Subcutaneous preadipocyte (primary cell): ENCODE measurements at places on chromosomes 2 and 18. TPM values are rescaled to one million over a fixed set of nuclear protein-coding genes. Genes with fewer than 3 reads are reported as not detected.

Gene SP100
- 114 and 148 TPM in 2 replicates for total RNA-seq

Gene SLC5A7
- total RNA-seq, result not detected in 2 replicates

Gene SCG2
- total RNA-seq, result 0.39 and 1.1 TPM in 2 replicates

Gene HOXD10
- total RNA-seq, result 2.7 TPM in 1 of 2 replicates, not detected in the other

Gene HOXD13
- total RNA-seq, result 1.6 TPM in 1 of 2 replicates, not detected in the other

Gene MYO5B
- under 0.01 TPM in 1 of 2 replicates, not detected in the other for total RNA-seq

Gene STON1
- 3.3 and 7.4 TPM in 2 replicates for total RNA-seq

Gene GTF2A1L
- total RNA-seq, result not detected in 2 replicates

Gene SLC4A5
- total RNA-seq, result under 0.01 and 1.5 TPM in 2 replicates

Gene PARD6G
- 0.59 and 1.1 TPM in 2 replicates for total RNA-seq

Gene HADHB
- total RNA-seq, result 104 and 128 TPM in 2 replicates

Gene ACTR2
- total RNA-seq, result 62.1 and 63.9 TPM in 2 replicates

Gene B3GNT7
- not detected in 2 replicates for total RNA-seq

Gene GPR17
- total RNA-seq, result not detected in 2 replicates

Gene LRRTM4
- total RNA-seq, result not detected in 2 replicates

Gene AFF3
- not detected in 2 replicates for total RNA-seq

Gene TRABD2A
- total RNA-seq, result 22.4 and 26.2 TPM in 2 replicates

Gene CYP27A1
- 0.98 and 3.7 TPM in 2 replicates for total RNA-seq

Gene IGFBP5
- total RNA-seq, result 11.5 and 106 TPM in 2 replicates

Gene MTA3
- 21.3 and 23.5 TPM in 2 replicates for total RNA-seq

Gene GALR1
- under 0.01 TPM in 1 of 2 replicates, not detected in the other for total RNA-seq

Gene CRYGD
- total RNA-seq, result not detected in 2 replicates

Gene VWC2L
- total RNA-seq, result not detected in 2 replicates

Gene SMYD1
- total RNA-seq, result not detected in 2 replicates
